ENCODE measurements at places on chromosomes 13 and 19.

GRCh38 chr19:19595171-19595701 lies 23.3 kb downstream of the PBX4 start:
- no peak for DNase-seq

GRCh38 chr19:46009530-46010510 lies 13.0 kb downstream of the PGLYRP1 start:
- no peak for DNase-seq

- no peak for DNase-seq
These were observed 14.6 kb upstream of the C13orf42 start for GRCh38 chr13:51125495-51126226.

DNA sequence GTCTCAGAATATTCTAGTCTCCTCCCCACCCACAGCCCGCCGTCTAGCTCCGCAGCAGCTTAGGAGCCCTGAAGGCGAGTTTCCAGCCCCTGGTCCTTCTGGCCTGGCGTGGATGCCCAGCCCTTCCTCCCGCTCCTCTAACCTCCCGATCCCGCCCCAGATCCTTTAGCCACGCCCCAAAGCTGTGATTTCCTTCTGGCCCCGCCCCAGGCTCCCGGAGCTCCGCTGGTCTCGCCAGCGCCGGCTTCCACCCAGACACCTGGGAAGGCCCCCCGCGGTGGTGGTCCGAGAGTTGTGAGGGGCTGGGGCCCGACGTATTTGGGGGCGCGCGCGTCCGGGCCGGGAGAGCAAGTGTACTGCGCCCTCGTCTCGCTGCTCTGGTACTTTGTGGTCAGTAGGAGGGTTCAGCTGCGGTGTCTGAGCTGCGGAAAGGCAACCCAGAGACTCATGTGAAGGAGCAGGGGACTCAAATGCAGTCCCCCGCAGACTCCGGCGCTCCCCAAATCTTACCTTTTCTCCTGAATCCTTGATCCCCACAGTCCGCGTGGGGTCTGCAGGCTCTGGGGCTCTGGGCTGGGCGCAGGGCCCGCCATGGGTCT lies at the start of gene CGB7:
CGB7 (minus strand) TSS at position 114 of the 599 bp plus-strand sequence. CDS start 2,374 bp downstream, outside the sequence.
- no peak for DNase-seq

GRCh38 chr19:2888731-2889224 lies 11.9 kb upstream of the ZNF57 start:
- DNase-seq = no peak

DNA sequence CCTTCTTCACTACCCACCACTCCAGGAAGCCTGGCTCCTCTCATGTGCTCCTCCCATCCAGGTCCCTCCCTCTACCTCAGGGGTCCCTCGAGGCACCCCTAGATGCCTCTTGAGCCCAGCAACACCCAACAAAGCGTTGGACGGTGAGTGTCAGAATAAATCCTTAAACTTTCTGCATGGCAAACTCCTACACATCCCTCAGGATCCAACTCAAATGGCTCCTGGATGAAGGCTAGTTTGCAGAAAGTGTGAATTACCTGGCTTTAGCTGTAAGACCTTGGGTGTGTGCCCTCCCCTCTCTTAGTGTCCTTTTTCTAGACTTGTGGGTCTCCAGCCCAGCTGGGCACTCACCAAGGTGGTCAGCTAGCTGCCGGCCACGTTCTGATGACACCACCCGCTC lies 5.4 kb downstream of the MPV17L2 start:
- no peak for DNase-seq
